C1 segment of cervical spinal cord (tissue), 14 donors: ENCODE measurements at places on chromosomes 13 and 19.

DNA sequence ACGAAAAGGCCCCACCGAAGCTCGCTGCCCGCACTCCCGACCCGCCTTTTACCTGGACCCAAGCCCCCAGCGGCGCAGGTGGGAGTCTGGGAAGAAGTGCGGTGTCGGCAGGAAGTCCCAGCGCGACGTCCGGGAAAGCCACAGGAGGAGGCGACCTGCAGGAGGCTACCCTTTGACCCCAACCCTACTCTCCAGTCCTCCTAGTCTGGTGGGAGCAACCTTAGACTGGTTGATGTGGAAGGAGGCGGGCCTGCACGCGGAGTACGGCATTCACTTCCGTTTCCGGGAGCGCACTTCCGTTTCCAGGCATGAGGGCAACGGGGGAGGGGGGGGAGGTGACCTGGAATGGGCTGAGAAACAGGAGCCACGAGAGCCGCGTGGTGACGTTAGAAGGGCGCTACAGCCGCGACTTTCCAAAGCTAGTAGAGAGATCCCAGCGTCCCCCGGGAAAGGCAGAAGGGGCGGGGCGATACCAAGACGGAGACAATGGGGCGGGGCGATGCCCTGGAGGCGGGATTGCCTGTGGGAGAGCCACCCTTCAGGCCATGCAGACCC lies 28.5 kb downstream of the ZNF266 start:
- DNase-seq: no peak

- DNase-seq: no peak
These were observed 7.2 kb downstream of the DOT1L start for GRCh38 chr19:2170987-2171348.

- DNase-seq: no peak
These were observed 149.0 kb downstream of the SLITRK1 start for GRCh38 chr13:83733293-83733692.

DNA sequence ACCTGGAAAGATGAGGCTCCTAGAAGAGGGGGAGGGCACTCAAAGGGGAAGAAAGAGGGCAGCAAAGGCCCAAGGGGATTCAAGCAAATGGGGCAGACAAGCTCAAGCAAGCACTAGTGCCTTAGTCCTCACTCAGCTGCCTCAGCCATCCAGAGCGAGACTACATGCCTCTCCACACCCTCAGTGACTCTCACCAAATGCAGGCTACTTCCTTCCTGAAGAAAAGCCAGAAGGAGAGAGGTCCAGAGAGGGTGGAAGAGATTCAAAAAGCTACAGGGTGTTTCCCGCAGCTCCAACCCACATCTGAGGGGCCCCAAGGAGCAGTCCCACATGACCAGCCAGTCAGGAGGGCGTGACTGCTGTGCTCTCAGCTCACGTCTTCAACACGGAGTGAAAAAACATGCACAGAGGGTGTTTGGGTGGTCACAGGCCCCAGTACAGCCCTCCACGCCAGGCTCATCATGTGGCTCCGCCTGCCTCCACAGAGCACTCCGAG lies 40.5 kb downstream of the MIPEP start:
- no peak for DNase-seq

DNA sequence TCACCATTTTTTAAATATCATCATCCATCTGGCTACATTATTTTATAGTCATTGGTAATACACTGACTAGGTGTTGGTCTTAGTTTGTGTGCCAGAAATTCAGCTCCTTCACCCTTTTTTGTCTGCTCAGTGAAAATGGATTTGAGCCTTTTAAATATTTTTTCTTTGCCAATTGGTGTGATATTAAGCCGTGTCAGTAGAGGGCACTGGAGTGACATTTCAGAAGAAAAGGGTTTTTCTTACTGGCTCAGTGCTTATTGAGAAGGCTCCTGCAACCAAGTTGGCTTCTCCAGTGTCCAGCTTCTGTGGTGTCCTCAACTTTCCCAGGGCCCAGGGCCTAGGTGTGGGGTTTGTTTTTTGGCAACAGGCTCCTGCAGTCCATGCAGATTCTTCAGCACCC lies 546.6 kb downstream of the DACH1 start:
- DNase-seq: no peak

DNA sequence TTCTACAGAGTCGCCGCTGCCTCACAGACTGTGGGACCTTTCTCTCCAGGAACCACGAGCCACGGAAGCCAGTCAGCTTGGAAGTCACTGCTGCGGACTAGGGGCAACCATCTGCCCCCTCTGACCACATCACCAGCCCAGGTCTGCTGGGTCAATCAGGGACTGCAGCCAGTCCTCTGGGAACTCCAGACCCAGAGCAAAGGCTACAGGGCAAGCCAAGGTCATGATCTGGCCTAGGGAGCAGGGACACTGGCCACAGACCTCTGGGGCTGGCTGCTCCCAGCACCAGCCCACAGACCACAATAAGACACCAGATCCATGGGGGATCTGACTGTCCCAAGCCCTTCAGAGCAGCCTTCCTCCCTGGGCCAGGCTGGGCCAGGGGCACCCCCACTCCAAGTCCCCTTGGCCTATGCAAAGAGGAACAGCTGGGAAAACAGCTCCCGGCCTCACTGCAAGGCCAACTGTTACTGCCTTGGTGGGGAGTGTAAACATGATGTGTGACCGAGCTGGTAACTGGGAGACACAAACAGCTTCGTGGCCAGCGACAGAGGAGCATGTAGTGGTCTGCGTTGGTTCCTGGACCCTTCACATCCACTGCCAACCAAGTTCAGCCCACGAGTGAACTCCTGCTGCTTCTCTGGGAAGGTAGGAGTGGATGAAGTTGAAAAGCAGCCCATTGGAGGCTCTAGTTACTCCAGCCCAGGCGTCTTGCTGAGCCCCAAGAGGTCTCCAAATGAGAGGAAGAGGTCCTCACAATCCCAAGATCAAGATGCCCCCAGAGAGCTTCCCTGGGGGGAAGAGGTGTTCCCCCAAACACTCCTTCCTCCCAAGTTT lies 1.5 kb downstream of the AKT2 start:
- DNase-seq: no peak

- DNase-seq: no peak
These were observed 172.0 kb downstream of the TSHZ3 start for GRCh38 chr19:31177246-31177645.

GRCh38 chr19:33469171-33470039 lies 52.2 kb downstream of the PEPD start:
- DNase-seq: no peak

- DNase-seq: no peak
These were observed 126.9 kb downstream of the PTPRS start for GRCh38 chr19:5213667-5214066.

GRCh38 chr19:45670670-45671453 lies 2.8 kb downstream of the GIPR start:
- peak; percentile 39 for DNase-seq

DNA sequence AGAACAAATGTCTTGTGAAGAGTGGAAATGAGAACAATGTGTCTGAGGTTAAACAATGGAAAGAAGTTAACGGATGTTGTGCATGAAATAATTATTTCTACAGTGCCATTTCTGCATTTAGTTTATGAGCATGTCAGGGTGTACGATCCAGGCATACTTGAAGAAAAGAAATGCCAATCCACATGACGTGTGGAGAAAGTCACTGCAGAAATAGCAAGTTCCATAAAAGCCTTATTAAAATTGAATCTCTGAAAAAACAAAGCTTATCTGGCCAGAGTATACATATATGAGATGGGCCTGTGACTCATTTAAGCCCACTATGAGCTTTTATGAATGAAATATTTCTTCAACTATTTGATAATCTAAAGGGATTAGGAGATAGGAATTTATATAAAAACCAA lies 426.1 kb downstream of the EFNB2 start:
- DNase-seq: no peak
